Activated CD4-positive, alpha-beta T cell treated with anti-CD3 and anti-CD28 coated beads, Interleukin-2, amount 10 ng/mL, durations not matched to agents 7 days and 5 days (primary cell): ENCODE measurements at places on chromosomes 7 and 10. TPM values are rescaled to one million over a fixed set of nuclear protein-coding genes. Genes with fewer than 3 reads are reported as not detected.

The AGAP6 gene
- total RNA-seq = 27.1 TPM

The ZNF467 gene
- 0.15 TPM for total RNA-seq

The SOSTDC1 gene
- total RNA-seq = not detected

The CCDC146 gene
- total RNA-seq = 10.5 TPM

The PPP1R9A gene
- not detected for total RNA-seq

The CRCP gene
- total RNA-seq = 29.4 TPM

The PDE1C gene
- not detected for total RNA-seq

The ATRNL1 gene
- 0.12 TPM for total RNA-seq

The C10orf71 gene
- total RNA-seq = not detected

The CPED1 gene
- total RNA-seq = not detected

DNA sequence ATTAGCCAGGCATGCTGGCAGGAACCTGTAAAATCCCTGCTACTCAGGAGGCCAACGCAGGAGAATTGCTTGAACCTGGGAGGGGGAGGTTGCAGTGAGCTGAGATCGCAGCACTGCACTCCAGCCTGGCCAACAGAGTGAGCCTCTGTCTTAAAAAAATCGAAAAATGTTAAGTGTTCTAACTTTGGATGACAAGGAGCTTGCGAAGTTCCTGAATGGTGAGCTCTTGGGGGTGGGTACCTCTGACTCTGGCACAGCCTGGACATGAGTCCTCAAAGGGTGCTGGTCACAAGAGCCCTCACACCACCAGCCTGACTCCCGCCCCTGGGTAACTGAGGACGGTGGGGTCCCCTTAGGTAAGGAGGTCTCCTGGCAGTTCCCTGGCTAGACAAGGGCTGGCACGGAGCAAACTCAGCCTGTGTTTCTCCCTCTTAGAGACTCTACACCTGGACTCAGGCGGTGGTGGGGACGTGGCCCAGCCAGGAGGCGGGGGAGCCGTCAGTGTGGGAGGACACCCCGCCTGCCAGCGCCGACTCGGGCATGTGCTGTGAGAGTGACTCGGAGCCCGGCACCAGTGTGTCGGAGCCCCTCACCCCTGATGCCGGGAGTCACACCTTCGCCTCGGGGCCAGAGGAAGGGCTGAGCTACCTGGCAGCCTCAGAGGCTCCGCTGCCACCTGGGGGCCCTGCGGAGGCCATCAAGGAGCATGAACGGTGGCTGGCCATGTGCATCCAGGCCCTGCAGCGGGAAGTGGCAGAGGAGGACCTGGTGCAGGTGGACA is 24.1 kb downstream of the AMZ1 start:
- DNase-seq = no peak

- no peak for DNase-seq
Measured at GRCh38 chr7:143250822-143251221, 12.4 kb upstream of the GSTK1 start.

- DNase-seq = no peak
Measured at GRCh38 chr7:108136191-108136688, 6.1 kb upstream of the LAMB4 start.

- no peak for DNase-seq
Measured at GRCh38 chr10:31866118-31866670, 62.4 kb downstream of the ARHGAP12 start.

DNA sequence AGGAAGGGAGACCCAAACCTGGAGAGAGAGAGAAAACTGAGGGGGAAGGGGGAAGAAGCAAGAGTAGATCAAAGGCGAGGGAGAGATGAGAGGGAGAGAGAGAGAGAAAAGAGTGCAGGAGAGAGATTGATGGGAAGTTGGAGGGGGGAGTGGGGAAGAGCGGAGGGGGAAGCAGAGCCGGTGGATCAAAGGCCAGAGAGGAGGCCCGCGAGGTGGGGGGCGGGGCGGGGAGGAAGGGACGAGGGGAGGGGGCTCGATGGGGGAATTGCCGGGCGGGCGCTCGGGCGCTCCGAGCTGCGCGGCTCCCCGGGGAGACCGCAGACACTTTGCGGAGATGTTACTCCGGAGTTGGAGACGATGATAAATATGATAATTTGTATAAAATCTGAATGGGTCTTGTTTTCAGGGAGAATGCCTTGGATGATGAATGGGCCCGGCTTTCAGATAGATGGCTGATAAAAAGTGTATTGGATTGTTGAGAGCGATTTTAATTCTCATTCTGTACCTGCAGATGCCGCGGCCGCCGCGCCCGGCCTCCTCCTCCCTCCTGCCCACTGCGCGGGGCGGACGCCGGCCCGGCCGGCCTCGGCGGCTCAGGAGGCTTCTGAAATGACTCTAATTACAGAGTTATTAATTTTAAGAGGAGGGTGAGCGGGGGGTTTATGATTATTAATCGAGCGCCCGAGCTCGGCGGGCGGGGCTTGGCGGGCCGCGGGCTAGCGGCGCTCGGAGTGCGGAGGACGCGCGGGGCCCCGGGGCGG is 21.4 kb upstream of the PAX2 start:
- no peak for DNase-seq

DNA sequence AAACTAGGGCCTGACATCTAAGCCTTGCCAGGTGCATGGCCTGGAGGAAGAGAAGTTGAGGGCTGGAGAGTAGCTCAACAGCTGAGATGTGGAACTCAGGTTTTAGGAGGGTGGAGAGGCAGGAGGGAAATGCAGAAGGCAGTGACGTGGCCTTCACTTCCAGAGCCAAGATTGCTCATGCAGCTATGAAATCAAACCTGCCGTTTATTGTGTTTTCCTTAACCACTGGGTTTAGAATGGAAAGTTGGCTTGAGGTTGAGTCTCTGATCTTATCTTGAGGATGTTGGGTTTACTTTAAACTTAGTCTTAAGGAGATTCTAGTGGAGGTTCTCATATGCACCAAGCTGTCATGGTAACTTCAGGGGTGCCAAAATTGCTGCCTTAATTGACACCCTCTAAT is 178.6 kb downstream of the SORCS3 start:
- DNase-seq = no peak

DNA sequence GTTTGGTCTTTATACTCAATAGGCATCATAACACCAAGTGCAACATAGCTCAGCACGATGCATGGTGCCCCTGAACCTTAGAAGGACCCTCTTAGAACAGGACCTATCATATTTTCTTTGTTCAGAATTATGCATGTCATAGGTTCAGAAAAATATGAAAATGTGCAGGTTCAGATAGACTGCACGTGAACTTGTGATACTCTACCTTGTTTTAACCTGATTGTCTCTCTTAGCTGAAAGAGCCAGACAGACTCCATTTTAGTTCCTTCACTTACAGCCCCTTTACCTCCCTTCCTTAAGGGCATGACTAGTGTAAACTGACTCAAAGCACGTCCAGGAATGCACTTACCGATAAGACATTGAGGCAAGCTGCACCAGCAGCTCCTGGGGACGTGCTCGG is 35.1 kb downstream of the MYOF start:
- no peak for DNase-seq

- DNase-seq = no peak
Measured at GRCh38 chr10:63752318-63752717, 231.1 kb downstream of the REEP3 start.

GRCh38 chr10:69668721-69669120 is 38.7 kb downstream of the FAM241B start:
- DNase-seq = no peak

GRCh38 chr10:67433276-67433675 is 262.7 kb downstream of the CTNNA3 start:
- no peak for DNase-seq
